ENCODE measurements at places on chromosomes 13 and 19.

- no peak overlapping the region for H3K27ac ChIP-seq
Observed at GRCh38 chr19:42108527-42109389, 23.5 kb downstream of the POU2F2 start.

GRCh38 chr13:63161219-63161618, 1745.6 kb upstream of the PCDH20 start:
- no peak overlapping the region for H3K27ac ChIP-seq
- H3K27me3 ChIP-seq: no peaks in the 10 kb centered on the region
- H3K4me1 ChIP-seq: no peaks in the 10 kb centered on the region
- no peak for DNase-seq
- H3K4me3 ChIP-seq: no peak overlapping the region
- H3K36me3 ChIP-seq: no peaks in the 10 kb centered on the region

DNA sequence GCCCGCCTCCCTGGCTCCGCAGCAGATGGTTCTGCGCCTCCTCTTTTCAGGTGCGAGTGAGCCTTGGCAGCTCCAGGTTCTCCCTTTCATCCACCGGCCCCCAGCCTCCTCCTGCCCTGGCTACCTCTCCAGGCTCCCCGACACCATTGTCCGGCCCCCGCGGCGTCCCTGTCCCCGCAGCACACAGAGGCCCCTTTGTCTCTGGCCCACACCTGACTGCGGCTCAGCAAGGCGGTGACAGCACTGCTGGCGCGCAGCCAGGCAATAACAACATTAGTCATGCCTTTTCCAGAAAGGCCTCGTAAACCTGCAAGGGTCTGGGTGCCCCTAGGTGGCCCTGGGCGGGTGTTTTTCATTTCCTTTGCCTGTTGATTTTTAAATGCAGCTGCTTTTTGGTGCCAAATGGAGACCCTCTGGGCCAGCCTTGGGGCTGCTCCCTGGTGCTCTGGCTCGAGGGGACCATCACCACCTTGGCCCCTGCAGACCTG, 73.2 kb upstream of the MEDAG start:
- no peak for DNase-seq
- H3K4me1 ChIP-seq: peaks cover 15% of the 10 kb centered on the region
- H3K27ac ChIP-seq: no peak overlapping the region
- H3K36me3 ChIP-seq: no peaks in the 10 kb centered on the region
- no peak overlapping the region for H3K4me3 ChIP-seq
- H3K27me3 ChIP-seq: no peaks in the 10 kb centered on the region

DNA sequence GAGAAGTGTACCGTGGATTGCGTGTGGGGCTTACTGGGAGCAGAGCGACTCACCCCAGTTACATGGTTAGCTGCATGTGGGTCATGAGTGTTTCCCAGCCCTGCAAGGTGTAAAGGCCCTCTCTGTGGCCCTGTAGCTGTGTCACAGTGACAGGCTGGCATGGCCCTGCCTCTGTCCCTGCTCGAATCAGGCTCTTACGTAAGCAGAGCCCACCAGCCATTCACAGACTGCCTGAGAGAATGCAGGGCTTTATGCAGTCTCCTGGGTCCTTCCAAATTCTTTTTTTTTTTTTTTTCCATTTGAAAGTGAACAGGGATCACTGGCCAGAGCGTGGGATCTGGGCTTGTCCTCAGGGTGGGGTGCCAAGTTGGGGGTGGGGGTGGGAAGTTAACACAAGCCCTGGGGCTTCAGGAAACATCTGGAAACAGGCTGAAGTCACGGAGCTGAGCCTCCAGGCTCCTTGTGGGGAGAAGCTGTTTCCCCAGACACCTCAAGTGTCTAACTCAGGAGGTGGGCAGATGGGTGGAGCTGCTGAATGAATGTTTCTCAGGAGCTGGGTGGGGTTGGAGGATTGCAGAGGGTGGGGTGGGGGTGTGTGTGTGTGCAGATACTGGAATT, 13.4 kb downstream of the TECR start:
- H3K27me3 ChIP-seq: no peaks in the 10 kb centered on the region
- peak overlapping the region; percentile 61 for H3K27ac ChIP-seq
- no peak overlapping the region for H3K4me3 ChIP-seq
- peaks cover 42% of the 10 kb centered on the region for H3K4me1 ChIP-seq
- no peaks in the 10 kb centered on the region for H3K36me3 ChIP-seq
- DNase-seq: no peak

- H3K27ac ChIP-seq: peak overlapping the region; percentile 94
- peaks cover 35% of the 10 kb centered on the region for H3K4me1 ChIP-seq
- peak overlapping the region; percentile 97 for H3K4me3 ChIP-seq
- no peaks in the 10 kb centered on the region for H3K27me3 ChIP-seq
- H3K36me3 ChIP-seq: no peaks in the 10 kb centered on the region
Observed at GRCh38 chr19:36215276-36216123, 594 bp downstream of the ZNF146 start.

GRCh38 chr19:29211562-29212355, 1.2 kb downstream of the UQCRFS1 start:
- no peaks in the 10 kb centered on the region for H3K36me3 ChIP-seq
- H3K27ac ChIP-seq: peak overlapping the region; percentile 83

DNA sequence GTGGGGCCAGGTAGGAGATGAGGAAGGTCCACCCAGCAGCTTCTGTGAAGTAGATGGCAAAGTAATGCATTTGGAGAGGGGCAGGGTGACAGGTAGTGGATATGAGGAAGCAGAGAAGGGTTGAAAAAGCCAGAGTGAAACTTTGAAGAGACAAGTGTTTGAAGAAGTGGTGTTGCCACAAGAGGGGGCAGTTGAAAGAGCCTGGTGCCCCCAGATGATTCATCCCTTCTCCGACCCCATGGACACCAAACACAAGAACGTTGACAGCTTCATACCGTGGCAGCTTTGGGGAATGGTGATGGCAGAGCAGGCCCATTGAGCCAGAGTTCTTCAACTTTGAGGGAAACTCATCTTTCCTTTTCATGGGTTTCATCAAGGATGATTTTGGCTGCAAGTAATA, 19.9 kb downstream of the IFNL3 start:
- DNase-seq: no peak
- H3K27ac ChIP-seq: no peak overlapping the region
- no peak overlapping the region for H3K4me3 ChIP-seq
- H3K36me3 ChIP-seq: no peaks in the 10 kb centered on the region

- DNase-seq: no peak
- H3K27me3 ChIP-seq: no peaks in the 10 kb centered on the region
- H3K4me1 ChIP-seq: no peaks in the 10 kb centered on the region
- no peak overlapping the region for H3K27ac ChIP-seq
- H3K36me3 ChIP-seq: no peaks in the 10 kb centered on the region
Observed at GRCh38 chr13:81762449-81762848, 1421.5 kb upstream of the SPRY2 start.

DNA sequence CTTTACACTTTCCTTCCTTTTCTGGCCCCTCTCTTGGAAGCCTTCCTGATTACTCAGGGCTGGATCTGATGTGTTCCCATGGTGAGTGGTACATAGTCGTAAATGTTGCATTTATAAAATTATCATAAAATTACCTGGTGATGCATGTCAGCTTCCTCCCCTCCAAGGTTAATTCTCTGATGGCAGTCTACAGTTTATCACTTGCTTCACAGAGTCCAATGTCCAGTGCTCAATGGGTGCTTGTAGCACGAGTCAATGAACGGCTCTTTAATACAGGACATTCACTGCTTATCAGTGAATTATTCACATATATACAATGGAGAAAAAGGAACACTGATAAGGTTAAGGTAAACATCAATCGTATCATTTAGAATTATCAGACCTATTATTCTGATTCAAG, 27.0 kb upstream of the OXGR1 start:
- no peak for DNase-seq
- H3K27me3 ChIP-seq: no peaks in the 10 kb centered on the region
- no peak overlapping the region for H3K27ac ChIP-seq
- H3K36me3 ChIP-seq: no peaks in the 10 kb centered on the region

DNA sequence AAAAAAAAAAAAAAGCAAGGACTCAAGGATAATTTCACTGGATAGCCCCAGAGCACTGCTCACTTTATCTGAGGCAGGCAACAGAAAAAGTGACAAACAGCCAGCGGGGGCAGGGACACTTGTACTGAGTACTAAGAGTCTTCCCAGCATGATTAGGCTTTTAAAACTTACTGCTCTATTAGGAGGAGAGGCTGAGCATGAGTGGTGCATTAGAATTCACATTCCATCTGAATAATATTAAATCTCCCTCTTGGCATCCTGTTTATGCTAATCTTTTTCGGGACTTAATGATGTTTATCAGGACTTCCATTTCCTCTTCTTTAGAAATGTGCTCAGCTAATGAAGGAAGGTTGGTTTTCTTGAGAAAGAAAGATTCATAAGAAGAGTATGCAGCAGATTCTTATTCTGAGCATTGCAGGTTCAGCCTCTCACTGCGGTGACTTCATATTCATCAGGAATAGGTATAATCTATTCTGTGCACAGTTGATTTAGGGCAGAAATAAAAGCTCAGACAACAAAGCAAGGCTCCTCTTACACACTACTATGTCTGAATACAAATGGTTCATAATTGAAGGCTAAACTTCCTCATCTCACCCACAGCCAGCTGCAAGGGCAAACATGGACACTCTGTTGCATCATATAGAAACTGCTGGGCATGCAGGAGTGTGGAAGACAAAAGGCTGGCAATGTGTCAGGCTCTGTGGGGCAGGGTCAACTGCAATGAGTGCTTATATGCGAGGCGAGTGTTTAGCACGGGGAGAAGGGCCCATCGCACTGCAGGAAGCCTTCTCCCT, 107.0 kb downstream of the KL start:
- DNase-seq: no peak
- no peaks in the 10 kb centered on the region for H3K36me3 ChIP-seq
- no peak overlapping the region for H3K4me3 ChIP-seq
- no peaks in the 10 kb centered on the region for H3K27me3 ChIP-seq
- peaks cover 47% of the 10 kb centered on the region for H3K4me1 ChIP-seq

- H3K36me3 ChIP-seq: no peaks in the 10 kb centered on the region
- DNase-seq: no peak
- no peaks in the 10 kb centered on the region for H3K4me1 ChIP-seq
Observed at GRCh38 chr13:30932481-30933353, at the start of gene TEX26. TSS of gene TEX26 (plus strand) at chr13:30932656. CDS start at chr13:30932716, 60 bp downstream.

GRCh38 chr13:113545455-113545930, 39.1 kb upstream of the TFDP1 start:
- peaks cover 38% of the 10 kb centered on the region for H3K4me1 ChIP-seq
- H3K36me3 ChIP-seq: peaks cover 3% of the 10 kb centered on the region
- H3K4me3 ChIP-seq: no peak overlapping the region

- no peaks in the 10 kb centered on the region for H3K27me3 ChIP-seq
- H3K27ac ChIP-seq: no peak overlapping the region
- no peak for DNase-seq
- H3K4me1 ChIP-seq: no peaks in the 10 kb centered on the region
Observed at GRCh38 chr13:39688699-39689405, 33.4 kb downstream of the COG6 start.

DNA sequence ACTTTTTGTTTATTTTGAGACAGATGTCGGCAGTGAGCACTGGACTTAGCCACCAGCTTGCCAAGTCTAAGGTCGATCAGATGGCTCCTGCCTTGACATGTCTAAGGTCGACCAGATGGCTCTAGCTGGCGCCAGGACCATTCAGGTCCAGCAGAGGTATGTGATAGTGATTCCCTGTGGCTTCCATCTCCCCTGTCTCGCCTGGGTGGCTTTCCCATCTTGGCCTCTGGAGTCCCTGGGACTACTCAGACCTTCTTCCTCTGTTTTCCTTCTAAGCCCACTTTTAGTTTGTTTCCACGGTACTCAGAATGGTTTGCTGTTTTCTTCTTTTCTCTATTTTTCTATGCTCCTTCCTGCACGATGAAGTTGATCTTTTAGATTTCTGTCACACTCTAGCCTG, 1435.7 kb downstream of the UQCRFS1 start:
- DNase-seq: no peak
- H3K27ac ChIP-seq: no peak overlapping the region
- no peaks in the 10 kb centered on the region for H3K36me3 ChIP-seq
- no peaks in the 10 kb centered on the region for H3K4me1 ChIP-seq
- H3K27me3 ChIP-seq: no peaks in the 10 kb centered on the region

- H3K27ac ChIP-seq: no peak overlapping the region
- H3K27me3 ChIP-seq: no peaks in the 10 kb centered on the region
- H3K4me3 ChIP-seq: no peak overlapping the region
Observed at GRCh38 chr19:31883296-31883990, 462.0 kb upstream of the ZNF507 start.

DNA sequence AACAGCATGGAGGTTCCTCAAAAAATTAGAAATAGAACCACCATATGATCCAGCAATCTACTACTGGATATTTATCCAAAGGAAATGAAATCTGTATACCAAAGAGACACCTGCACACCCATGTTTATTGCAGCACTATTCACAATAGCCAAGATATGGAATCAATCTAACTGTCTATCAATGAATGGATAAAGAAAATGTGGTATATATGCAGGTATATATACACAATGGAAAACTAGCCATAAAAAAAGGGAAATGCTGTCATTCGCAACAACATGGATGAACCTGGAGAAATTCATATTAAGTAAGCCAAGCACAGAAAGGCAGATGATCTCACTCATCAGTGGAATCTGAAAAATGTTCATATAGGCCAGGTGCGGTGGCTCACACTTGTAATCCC, 2.5 kb downstream of the ZNF780B start:
- no peaks in the 10 kb centered on the region for H3K27me3 ChIP-seq
- H3K4me1 ChIP-seq: peaks cover 21% of the 10 kb centered on the region
- H3K27ac ChIP-seq: no peak overlapping the region
- no peak overlapping the region for H3K4me3 ChIP-seq
- no peak for DNase-seq
